HT1080 (cell line): ENCODE measurements at places on chromosomes 7 and 10.
A peak's percentile ranks its signal among the peaks of the same experiment; 100 is the strongest.

DNA sequence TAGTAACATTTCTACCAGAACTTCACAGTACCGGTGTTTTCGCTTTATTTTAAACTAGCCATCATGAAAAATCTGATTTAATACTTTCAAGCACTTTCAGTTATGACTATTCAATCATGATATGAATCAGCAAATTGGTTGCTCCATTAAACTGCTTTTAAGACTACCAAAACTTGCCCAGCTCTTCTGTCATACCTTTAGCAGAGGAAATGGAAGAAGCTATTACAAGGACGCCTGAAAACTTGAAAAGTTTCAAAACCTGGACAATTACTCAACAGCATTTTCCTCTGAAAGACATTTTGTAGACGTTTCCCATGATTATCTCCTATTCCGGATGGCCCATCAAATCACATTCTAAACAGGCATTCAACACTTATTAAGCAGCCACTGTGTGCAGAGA lies 2.0 kb downstream of the JAZF1 start:
- no peak for DNase-seq

GRCh38 chr10:103367379-103367781 lies 396 bp upstream of the TAF5 start:
- peak; percentile 13 for DNase-seq

GRCh38 chr10:50397312-50398140 lies 146.2 kb upstream of the ASAH2 start:
- DNase-seq, result no peak

DNA sequence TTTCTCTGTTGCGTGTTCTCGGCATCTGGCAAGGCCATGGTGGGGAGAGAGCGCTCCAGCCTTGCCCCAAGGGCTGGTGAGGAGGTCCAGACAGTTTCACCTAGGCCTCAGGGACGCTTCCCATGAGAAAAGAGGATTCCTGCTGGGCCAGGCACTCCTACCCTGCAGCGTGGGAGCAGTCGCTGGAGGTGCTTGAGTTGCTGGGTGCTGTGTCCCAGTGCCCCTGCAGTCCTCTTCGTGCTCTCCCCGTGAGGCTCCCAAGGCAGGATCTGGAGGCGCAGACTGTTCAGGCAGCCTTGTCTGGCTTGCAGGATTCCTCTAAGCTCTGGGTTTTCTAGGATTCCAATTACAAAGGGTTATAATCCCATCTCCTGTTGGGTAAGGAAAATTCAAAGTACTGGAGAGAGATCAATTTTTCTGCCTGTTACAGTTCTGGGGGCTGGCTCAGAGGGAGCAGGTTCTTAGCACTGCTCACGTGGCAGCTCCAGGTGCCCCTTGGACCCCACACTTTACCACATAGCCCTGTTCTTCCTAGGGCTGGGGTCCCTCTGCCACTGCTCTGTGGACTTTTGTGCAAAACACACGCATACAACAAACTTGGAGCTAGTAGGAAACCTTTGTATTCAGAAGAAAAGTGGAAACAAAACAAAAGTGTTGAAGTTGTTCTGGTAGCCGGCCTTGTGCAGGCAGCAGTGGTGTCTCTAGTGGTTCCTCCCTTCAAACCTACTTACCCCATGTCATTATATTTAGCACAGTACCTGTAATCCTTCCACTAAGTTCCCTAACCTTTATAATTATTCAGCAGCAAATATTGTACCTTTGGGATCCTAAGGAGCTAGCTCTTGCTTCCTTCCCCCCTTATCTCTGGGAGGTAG lies 60.5 kb downstream of the CCNY start:
- DNase-seq, result no peak

DNA sequence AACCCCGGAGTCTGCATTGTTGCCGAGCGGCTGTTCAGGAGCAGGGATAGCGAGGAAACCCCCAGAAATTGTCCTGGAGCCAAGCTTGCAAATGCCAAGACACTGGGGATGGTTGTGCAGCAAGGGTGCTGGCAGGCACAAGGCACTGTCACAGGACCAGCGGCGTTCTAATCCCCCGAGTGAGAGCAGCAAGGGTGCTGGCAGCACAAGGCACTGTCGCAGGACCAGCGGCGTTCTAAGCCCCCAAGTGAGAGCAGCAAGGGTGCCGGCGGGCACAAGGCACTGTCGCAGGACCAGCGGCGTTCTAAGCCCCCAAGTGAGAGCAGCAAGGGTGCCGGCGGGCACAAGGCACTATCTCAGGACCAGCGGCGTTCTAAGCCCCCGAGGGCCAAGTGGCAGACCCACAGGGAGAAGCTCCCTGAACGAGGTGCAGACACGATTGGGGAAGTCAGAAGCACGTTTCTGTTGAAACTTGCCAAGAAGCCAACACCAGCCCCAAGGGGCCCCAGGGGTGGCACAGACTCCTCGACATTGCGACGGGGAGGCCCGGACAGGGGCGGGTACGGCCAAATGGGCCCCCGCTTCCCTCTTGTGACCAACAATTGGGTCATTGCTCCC lies 40.4 kb upstream of the INPP5A start:
- no peak for DNase-seq

DNA sequence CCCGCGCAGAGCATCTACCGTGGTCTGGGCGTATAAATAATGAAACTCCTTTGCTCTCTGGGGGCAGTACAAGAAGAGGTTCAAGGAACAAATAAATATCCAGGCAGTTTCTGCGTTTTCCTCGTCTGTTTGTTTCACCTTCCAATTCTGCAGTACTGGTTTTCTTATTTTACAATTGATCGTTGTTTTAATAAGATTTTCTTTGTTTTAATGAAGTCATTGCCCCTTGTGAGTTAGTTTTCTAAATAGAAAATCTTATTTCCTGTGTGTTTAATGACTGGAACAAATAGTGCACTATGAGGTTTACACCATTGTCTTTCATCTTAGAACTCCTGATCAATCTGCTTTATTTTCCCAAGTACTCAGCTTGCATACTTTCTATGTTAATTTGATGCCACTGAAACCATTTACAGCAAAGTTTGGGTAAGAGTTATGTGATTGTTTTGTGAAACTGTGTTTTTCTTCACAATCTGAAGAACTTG lies 1.2 kb downstream of the PLEKHA1 start:
- no peak for DNase-seq

GRCh38 chr10:60757420-60757895 lies 20.8 kb upstream of the CDK1 start:
- DNase-seq, result no peak

GRCh38 chr7:74461970-74462706 lies 8.4 kb downstream of the GTF2IRD1 start:
- no peak for DNase-seq
